ENCODE measurements at places on chromosomes 6 and 20.

GRCh38 chr6:8578006-8578405 is 142.7 kb upstream of the SLC35B3 start:
- DNase-seq = no peak

DNA sequence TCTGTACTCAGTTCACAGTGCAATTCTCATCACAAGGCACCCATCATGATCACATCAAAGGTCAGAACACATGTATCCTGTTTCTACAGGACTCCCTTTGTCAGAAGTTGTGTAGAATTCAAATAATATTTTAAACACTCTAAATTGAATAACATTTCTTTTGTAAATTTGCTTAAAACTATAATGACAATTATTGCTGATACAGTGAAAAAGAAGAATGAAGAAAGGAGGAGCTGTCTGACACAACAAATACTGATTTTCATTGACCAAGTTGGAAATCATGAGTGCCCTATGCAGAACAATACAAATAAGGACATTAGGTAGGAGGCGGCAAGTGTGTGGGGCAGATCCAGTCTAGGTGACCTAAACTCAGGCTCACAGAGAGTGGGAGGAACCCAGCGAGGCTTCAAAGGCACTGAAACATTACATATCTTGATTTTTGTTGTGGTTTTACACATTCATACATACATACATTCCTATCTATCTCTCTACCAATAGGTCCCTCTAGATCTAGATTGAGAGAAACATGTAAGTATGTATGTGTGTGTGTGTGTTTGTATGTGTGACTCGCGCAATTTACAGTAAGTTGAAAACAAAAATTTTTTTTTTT is 79.2 kb upstream of the SLC2A12 start:
- DNase-seq = no peak

DNA sequence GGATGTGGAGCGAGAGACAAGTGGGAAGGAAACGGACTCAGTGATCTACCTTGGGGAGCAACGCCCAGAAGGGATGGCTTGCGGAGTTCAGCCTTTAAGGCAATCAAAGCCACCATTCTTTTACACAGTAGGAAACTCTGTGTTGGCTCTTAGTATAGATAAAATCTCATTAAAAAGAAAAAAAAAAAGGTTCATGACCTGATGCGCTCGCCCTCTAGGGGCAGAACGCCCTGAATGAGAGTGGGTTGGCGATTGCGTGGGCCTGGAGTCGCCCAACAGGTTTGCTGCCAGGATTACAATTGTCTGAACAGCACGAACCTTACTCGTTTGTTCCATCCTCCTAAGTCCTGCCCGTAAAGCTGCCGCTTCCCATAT is 1.2 kb downstream of the TPD52L1 start:
- DNase-seq = no peak

- no peak for DNase-seq
Observed at GRCh38 chr6:21767891-21768648, 174.5 kb downstream of the SOX4 start.

GRCh38 chr6:25278914-25279747 is at the start of gene CARMIL1:
CARMIL1 (plus strand) TSS chr6:25279374; CDS start chr6:25279796, 422 bp downstream.
- DNase-seq = peak; percentile 66

- no peak for DNase-seq
Observed at GRCh38 chr6:54768494-54768893, 78.1 kb upstream of the FAM83B start.

DNA sequence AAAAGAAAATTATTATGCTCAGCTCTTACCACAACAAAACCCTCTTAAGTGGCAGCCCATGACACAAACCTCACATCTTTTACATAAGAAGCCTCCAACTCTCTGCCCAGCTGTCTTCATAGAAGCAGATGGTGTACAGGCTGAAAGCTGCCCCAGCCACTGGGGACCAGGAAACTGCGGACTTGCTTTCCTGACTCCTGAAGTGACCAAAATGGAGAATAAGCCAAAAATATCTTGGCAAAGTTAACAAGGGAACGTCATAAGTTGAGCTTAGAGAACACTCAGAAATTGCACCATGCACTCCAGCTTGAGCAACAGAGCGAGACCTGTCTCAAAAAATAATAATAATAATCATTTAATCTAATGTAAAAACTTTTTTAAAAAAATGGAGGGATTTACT is 160.3 kb upstream of the CDYL start:
- no peak for DNase-seq

DNA sequence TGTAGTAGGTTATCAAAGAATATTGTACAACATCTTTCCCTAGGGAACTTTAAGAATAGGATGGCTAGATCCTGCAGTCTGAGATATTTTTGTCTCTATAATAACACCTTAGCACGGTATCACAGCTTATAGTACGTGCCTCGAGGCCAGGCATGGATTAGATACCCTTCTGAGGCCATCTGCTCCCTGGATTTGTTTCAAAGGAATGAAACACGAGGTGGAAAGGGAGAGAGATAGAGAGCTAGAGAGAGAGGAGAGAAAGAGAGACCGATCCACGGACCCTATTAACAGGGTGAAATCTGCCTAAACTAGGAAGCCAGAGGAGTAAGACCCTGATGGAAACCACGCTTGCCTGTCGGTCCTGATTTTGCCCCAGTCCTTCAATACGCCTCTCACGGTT is 92.5 kb downstream of the CD83 start:
- DNase-seq = no peak

DNA sequence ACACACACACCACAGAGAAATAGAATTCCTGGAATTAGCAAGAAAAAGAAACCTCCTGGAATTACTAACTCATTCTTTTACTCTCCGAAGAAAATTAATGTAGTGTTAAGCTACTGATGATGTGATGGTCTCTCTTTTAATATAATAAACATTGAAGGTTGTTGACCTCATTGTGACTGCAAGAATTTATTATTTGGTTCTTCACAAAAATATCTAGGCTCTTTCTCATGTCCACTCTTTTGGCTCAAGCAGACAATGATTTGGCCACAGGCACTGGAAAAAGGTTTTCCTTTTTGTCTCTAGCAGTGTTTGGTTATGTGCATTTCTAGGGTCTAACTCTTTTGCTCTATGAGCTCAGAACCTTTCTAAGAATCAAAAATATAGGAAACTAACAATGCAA is 811.9 kb downstream of the TENT5A start:
- DNase-seq = no peak

DNA sequence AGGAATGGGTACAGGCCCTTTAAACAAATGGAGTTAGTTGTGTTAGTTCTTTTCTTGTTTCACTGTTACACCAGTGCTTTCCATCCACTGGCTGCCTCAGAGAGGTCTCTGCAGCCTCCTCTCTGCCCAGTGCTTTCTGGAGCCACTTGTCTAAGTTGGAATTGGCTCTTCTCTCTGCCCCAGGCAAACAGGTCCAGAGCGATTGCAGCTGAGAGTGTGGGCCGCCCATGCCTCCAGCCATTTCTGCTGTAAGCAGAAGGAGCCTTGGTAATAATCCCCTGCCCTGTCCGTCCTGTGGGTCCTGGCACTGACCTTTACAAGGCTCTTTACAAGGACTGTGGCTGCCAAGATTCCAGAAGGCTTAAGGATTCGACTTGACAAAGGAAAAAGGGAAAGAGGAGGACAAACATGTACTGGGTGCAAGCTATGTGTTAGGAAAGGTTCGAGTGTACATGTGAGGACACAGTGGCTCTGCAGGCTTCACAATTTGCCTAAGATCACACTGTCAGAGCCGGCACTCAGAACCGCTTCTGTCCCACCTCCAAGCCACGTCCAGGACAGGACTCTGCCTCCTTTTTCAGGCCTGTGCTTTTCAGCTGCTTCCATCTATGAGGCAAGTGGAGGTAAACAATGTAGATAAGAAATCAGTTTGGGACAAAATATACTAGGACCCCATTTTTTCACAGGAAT is 88.5 kb downstream of the POPDC3 start:
- no peak for DNase-seq

- no peak for DNase-seq
Observed at GRCh38 chr20:45118028-45118427, 3.1 kb upstream of the WFDC5 start.

DNA sequence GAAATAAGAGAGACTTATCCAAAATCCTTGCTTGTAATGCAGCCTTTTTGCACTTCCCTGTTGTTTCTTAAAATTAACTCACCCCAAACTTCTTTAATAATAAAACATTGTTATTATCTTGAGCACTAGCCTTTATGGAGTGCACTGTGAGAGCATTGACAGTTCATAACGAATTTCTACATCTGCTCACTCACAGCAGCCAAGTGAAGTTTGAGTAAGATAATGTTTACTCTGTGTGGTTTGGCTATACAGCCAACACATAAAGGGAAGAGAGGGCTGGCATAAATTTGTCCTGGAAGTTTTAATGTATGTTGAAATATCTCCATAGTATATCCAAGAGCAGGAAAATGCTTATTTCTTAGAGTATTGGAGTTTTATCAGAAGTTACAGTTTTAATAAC is 227.9 kb downstream of the FRK start:
- no peak for DNase-seq

DNA sequence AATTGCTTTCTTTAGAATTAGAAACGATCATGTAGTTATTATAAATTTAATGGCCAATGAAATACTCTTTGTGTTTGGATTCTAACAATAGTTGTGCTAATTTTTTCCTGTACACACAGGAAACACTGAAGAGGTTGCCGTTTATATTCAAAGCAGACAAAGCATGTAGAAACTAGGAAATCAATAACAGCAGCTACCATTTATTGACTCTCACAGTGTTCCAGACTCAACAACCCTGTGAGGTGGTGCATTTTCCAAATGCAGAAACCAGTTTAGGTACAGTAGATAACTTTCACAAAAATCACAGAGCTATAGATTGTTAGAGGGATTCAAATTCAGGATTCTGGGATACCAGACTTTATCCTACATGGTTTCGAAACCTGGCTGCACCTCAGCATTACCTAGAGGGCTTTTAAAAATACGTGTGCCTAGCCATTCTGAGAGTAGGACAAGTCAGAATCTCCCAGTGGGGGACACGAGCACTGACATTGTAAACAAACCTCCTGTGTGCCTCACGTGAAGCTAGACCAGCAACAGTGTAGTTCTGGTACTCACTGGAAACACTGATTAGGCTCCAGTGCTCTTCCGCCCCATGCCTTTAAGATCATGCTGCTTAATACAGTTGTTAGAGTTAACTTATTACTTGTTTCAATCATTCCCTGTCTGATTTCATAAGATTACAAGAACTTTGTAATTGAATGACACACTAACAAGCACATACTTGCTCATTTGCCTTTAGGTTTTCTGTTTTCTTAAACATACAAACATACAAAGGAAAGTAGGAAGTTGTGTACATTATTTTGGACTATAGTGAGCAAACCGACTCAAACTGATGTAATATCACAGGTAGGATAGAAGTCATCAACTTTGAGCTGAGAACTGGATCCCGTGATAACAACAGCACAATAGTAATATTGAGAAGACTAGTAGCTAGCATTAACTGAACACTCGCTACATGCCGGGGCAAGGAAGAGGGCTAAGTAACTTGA is 65.8 kb downstream of the MAP3K4 start:
- DNase-seq = no peak

GRCh38 chr20:45935416-45936046 is 1.0 kb downstream of the PCIF1 start:
- DNase-seq = no peak

DNA sequence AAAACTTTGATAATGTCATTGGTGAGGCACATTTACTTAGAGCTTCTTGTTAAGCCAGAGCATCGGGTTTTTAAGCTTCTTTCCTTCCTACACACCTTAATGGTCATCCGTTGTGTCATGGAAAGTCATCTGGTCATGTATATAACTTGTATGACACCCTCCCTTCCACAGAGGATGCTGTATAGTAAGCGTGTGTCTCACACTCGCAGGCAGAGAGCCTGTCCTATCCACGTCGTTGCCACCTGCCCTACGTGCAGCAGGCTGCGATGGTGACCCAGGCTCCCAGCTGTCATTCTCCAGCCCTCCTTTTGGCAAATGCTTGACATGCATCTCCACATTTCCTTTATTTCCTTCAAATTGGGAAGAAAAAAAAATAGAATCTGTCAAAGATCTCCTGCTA is 85.6 kb downstream of the MYB start:
- DNase-seq = no peak

DNA sequence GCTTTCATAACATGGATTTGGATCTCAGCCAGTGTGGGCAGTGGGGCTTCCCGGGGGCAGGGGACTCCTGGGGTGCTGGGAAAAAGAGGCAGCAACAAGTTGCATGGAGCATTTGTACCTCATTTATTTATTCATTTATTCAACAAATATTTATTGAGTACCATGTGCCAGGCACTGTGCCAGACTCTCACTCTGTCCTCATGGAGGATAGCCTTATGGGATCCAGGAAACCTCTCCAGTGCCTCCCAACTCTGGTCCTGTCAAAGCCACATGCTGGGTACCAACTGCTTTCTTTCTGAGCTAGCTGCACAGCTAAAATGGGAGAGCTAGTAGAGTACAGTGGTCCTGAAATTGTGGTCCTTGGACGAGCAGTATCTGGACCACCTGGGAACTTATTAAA is 87.8 kb upstream of the EPB41L1 start:
- DNase-seq = no peak

DNA sequence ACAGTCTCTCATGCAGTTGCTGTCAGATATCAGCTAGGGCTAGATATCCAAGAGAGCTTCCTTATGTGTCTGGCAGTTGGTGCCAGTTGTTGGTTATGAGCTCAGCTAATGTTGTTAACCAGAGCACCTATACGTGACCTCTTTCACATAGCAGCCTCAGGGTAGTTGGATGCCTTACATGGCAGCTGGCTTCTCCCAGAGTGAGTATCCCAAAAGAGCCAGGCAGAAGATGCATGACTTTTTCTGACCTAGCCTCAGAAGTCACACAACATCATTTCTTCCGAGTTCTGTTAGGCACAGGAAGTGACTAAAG is 175.7 kb downstream of the VEGFA start:
- DNase-seq = no peak

DNA sequence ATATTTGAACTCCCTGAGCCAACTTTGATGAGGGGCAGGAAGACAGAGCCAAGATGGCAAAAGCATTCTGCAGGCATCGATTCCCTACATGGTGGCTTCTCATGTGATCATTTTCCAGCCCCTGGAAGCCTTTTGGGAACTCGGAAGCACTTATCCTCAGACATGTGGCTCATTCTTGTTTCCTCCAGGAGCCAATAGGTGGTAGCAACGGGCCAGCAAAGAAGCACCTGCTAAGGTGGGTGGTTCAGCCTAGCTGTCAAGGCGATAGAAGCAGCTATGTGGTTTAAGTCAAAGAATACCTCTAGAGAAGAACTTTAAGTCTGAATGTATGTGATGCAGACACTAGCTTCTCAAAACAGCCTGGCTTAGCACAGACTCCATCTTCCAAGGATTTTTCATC is 64.9 kb upstream of the PAX1 start:
- DNase-seq = no peak

- no peak for DNase-seq
Observed at GRCh38 chr6:10248378-10248843, 166.5 kb downstream of the TFAP2A start.

DNA sequence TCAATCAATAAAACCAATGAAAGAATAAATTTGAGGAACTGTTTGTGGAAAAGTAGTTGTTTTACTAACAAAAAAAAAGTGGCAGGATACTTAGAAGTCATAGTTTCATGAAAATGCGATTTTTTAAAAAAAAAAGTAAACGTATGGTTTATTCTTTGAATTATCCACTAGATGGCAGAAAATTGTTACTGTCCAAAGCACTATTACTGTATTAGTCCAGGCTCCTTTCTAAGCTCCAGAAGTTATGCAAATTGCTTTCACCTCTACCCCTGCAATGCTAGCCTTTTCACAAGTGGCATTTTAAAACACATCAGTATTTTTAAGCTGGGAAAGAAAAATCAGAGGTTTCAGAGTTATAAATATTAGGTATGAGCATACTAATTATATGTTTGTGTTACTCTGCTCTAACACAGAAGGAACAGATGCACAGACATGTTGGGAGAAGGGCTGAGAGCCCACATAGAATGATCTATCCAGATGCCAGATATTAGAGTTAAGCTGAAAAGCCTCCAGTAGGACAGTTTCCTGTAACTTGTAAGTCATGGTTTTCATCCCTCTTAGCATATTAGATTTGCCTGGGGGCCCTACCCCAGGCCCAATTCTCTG is 63.9 kb downstream of the FHL5 start:
- DNase-seq = no peak

All from CD4-positive, alpha-beta T cell treated with Interleukin-1 beta for 1 hour (primary cell).